ENCODE measurements at places on chromosomes 13 and 19.

GRCh38 chr13:112696001-112696868 is 6.4 kb downstream of the ATP11A start:
- ATAC-seq, result no peak
- H3K27me3 ChIP-seq, result no peaks in the 10 kb centered on the region
- H3K27ac ChIP-seq, result no peak overlapping the region

DNA sequence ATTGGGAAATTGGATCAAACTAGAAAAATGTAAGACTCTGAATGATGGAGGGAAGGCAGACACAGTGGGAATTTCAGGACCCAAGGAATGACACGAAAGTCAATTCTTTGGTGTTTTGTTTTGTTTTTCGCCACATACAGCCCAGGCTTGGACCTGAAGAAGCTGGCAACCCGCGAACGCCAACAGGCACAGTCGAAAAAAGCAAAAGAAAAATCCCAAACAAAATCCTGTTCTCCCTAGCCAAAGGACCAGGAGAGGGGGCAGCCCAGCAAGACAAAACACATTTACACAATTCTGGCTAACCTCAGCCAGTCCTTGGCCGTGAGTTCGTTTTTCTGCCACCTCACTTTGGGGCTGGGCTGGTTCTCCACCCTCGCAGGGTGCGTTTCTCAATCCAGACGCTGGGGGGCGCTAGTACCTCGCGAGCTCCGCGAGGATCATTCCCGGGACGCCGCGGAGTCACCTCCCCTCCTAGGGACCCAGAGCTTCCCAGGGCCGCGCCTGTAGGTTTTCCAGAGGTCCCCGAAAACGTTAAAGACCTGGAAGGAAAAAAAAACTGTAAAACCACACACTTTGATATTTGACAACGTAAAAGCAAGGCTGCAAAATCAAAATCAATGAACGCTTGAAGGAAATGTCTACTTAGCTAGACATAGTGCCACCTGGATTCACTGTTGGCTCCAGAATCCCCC is 34.9 kb upstream of the TPM4 start:
- no peak overlapping the region for H3K27ac ChIP-seq
- H3K27me3 ChIP-seq, result peaks cover 8% of the 10 kb centered on the region
- peak; percentile 83 for ATAC-seq
- peak overlapping the region; percentile 41 for H3K4me3 ChIP-seq

GRCh38 chr13:48411841-48412531 is 927 bp downstream of the LPAR6 start:
- peaks cover 23% of the 10 kb centered on the region for H3K4me1 ChIP-seq
- peak; percentile 71 for ATAC-seq
- H3K27ac ChIP-seq, result peak overlapping the region; percentile 97

DNA sequence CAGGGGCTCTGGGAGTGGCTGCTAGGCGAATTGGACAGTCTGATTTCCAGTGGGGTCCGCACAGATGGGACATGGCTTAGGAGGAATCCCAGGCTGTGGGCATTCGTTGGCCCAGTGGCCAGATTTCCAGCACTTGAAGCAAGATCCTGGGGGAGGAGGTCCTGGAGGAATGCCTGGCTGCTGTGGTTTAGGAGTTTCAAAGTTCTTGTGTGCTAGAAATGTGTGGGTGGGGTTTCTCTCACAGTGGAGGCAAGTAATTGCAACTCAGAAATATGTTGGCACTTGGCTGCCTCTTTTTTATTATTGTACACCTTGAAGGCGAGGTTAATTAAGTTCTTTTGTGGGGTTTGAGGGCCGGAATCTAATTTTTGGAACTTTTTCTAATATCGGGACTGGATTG is 17.1 kb downstream of the IGFL3 start:
- no peak overlapping the region for H3K4me3 ChIP-seq
- ATAC-seq, result no peak
- peaks cover 16% of the 10 kb centered on the region for H3K27me3 ChIP-seq
- no peaks in the 10 kb centered on the region for H3K4me1 ChIP-seq

Measured in activated T-helper 17 cell treated with anti-CD3 and anti-CD28 coated beads, Interleukin-2, amount 50 U/mL, for 72 hours (primary cell).